GM23338 (cell line): ENCODE measurements at places on chromosomes 6 and 20. TPM values are rescaled to one million over a fixed set of nuclear protein-coding genes. Genes with fewer than 3 reads are reported as not detected.
A peak's percentile ranks its signal among the peaks of the same experiment; 100 is the strongest.

DNA sequence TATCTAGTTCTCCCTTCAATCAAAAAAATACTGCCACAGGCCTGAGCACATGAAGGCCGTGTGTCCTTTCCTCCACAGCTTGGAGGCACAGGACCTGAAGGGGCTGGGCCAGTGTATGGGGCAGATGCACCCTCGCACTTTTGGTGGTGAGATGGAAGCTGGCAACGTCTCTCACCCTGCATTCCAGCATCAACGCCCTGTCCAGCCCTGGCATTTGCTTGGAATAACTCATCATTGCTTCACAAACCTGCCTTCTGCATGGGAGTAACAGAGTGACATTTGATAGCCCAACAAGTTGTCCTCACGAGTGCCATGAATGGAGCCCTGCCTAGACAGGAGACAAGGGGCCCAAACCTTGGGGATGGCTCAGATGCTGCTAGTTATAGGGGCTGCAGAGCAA lies 257.9 kb downstream of the SMOC2 start:
- no peak for DNase-seq
- no peak overlapping the region for H3K27ac ChIP-seq
- peaks cover 10% of the 10 kb centered on the region; the same call in 1 of the 2 replicates for H3K4me1 ChIP-seq
- H3K36me3 ChIP-seq: no peaks in the 10 kb centered on the region
- no peak overlapping the region for H3K4me3 ChIP-seq

The FGD2 gene
- polyA plus RNA-seq: 0.13 and 0.16 TPM in 2 replicates

DNA sequence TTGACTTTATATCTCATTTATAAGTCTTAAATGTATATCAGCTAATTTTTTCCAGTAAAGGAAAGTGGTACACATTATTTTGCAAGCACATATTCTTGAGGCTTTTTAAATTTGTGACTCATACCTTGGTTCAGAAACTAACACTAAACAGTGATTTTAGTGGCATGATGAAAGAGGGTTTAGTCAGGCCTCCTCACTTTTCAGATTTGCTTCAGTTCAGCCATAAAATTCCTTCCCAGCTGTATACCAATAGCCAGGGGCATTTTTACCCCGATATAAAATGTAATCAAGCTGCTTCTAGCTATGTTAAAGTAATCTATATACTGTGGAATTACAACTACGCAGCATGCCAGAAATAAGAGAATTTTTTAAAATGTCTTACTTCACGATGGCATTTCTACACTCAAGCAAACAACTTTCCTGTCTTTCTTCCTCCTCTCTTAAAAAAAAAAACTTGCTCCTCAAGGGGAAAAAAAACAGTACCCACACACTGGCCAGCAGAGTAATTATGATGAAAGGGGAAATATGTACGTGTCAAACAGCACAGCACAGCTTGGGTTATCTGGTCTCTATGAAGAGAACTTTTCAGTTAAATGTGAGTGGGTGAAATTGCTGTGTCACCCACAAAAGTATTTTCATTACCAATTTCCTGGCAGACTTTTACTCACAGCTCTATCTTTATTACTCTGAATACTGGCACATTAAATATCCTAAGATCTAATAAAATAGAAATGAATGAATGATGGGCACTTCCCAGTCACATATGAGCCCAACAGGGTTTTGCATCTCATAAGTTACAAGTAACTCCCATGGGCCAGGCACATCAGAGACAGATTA lies 244.8 kb upstream of the TENT5A start:
- no peak overlapping the region for H3K27ac ChIP-seq
- H3K36me3 ChIP-seq: no peaks in the 10 kb centered on the region
- DNase-seq: no peak
- peaks cover 6% of the 10 kb centered on the region; the same call in 1 of the 2 replicates for H3K4me1 ChIP-seq
- H3K4me3 ChIP-seq: no peak overlapping the region

GRCh38 chr6:16332175-16332542 lies 93.8 kb downstream of the GMPR start:
- no peaks in the 10 kb centered on the region for H3K27me3 ChIP-seq
- no peaks in the 10 kb centered on the region; the same call in 1 of the 2 replicates for H3K4me1 ChIP-seq
- DNase-seq: peak; percentile 94
- H3K27ac ChIP-seq: peak overlapping the region; percentile 72; the same call in 1 of the 2 replicates
- no peaks in the 10 kb centered on the region for H3K36me3 ChIP-seq
- no peak overlapping the region for H3K4me3 ChIP-seq

- no peak for DNase-seq
- H3K36me3 ChIP-seq: no peaks in the 10 kb centered on the region
- no peaks in the 10 kb centered on the region for H3K27me3 ChIP-seq
- no peak overlapping the region for H3K27ac ChIP-seq
Measured at GRCh38 chr6:135921188-135921587, 69.7 kb downstream of the PDE7B start.

- DNase-seq: no peak
- peaks cover 28% of the 10 kb centered on the region for H3K4me1 ChIP-seq
- no peak overlapping the region for H3K4me3 ChIP-seq
- no peaks in the 10 kb centered on the region for H3K36me3 ChIP-seq
- no peak overlapping the region for H3K27ac ChIP-seq
Measured at GRCh38 chr6:114579486-114579885, 236.7 kb upstream of the HS3ST5 start.

DNA sequence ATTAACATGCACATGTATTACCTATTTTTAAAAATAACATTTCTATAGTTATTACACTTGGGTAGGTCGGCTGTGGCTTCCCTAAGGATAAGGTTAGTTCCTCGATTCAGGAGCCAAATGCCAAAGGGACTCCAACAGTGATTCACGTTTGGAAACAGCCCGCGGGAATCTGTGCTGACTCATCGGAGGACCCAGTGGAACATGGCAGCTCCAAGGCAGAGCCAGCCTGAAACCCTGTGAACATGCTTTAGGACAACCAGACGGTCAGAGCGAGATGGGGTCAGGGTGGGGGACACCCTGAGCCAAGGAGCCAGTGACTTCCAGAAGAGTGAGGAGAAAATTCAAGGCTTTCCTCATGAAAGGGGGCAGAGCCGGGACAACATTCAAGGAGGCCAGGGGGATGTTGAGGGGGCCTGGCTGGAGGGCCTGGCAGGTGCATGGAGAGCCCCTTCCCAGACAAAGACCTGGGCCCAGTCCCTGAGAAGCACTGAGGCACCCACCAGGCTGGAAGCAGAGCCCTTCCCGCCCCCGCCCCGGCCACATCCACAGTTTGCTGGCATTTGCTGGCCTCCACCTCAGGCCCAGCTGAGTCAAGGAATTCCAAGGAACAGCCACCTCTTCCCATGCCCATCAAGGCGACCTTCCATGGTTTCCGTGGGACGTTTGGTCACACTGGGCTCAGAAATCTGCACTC lies 133.2 kb downstream of the SNX5 start:
- H3K4me3 ChIP-seq: no peak overlapping the region
- H3K27me3 ChIP-seq: no peaks in the 10 kb centered on the region
- no peak overlapping the region for H3K27ac ChIP-seq

The RBCK1 gene
- 46.5 and 52.6 TPM in 2 replicates for polyA plus RNA-seq

GRCh38 chr6:107871976-107872375 lies 47.9 kb upstream of the SCML4 start:
- no peak overlapping the region for H3K27ac ChIP-seq
- no peak for DNase-seq

- H3K4me1 ChIP-seq: 0 out of 2 replicates have a peak, but pooled peaks cover 5% of the 10 kb centered on the region
- no peak for DNase-seq
- H3K36me3 ChIP-seq: no peaks in the 10 kb centered on the region
- no peak overlapping the region for H3K27ac ChIP-seq
- H3K27me3 ChIP-seq: no peaks in the 10 kb centered on the region
Measured at GRCh38 chr20:57429580-57430200, 38.5 kb downstream of the RBM38 start.

DNA sequence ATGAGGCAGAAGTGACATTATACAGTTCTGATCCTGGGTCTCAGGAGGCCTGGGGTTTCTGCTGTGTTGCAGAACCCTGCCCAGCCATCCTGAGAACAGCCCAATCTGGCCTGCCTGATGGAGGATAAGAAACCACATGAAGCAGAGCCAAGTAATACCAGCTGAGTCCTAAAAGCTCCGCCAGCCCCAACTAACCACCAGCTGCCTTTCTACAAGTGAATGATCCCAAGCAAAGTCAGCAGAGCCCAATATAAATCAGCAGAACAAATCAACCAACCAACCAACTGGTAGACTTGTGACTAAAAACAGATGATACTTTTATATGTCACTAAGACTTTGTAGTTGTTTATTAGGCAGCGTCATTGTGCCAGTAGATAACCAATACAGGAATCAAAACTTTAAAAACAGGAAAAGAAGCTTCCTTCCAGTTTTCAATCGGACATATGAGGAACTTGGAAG lies 52.1 kb downstream of the SNX5 start:
- H3K4me3 ChIP-seq: no peak overlapping the region
- no peaks in the 10 kb centered on the region for H3K27me3 ChIP-seq
- no peak overlapping the region for H3K27ac ChIP-seq

DNA sequence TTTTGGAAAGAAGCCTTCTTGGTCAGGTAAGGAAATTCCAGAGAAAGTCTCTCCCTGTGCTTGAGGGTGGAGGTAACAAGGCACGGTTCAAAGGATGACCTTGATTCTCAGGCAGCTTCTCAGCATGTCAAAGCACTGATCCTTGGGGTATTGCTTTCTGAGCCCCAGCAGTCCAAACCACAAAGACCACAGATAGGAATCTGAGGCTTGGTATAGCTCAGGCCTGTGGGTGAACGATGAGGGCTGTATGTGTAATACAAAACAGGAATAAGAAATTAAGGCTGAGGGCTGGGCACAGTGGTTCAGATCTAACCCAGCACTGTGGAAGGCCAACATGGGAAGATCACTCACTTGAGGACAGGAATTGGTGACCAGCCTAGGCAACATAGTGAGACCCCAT lies 70.2 kb upstream of the SLC22A1 start:
- no peak overlapping the region for H3K27ac ChIP-seq
- H3K4me3 ChIP-seq: no peak overlapping the region
- no peak for DNase-seq
- no peaks in the 10 kb centered on the region for H3K27me3 ChIP-seq
- H3K4me1 ChIP-seq: no peaks in the 10 kb centered on the region
- H3K36me3 ChIP-seq: peaks cover 46% of the 10 kb centered on the region

DNA sequence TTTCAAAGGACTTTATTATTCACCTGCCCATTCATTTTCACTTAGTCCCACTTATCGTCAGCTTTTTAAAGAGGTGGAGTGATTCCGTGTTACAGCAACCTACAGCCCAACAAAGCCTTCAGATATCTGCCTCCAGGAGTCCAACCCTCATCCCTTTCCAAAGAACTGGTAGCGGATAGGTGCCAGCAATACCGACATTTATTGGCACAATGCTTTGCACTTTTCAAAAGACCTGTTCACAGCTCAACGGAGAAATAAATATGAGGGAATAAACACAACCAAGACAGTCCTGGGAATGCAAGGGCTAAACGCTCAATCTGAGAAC lies 819 bp upstream of the MTRF1L start:
- H3K4me3 ChIP-seq: peak overlapping the region; percentile 93
- H3K27ac ChIP-seq: peak overlapping the region; percentile 85
- no peaks in the 10 kb centered on the region for H3K27me3 ChIP-seq
- DNase-seq: peak; percentile 21
- peaks cover 10% of the 10 kb centered on the region for H3K4me1 ChIP-seq

The FRK gene
- polyA plus RNA-seq: 0.05 and 0.06 TPM in 2 replicates

DNA sequence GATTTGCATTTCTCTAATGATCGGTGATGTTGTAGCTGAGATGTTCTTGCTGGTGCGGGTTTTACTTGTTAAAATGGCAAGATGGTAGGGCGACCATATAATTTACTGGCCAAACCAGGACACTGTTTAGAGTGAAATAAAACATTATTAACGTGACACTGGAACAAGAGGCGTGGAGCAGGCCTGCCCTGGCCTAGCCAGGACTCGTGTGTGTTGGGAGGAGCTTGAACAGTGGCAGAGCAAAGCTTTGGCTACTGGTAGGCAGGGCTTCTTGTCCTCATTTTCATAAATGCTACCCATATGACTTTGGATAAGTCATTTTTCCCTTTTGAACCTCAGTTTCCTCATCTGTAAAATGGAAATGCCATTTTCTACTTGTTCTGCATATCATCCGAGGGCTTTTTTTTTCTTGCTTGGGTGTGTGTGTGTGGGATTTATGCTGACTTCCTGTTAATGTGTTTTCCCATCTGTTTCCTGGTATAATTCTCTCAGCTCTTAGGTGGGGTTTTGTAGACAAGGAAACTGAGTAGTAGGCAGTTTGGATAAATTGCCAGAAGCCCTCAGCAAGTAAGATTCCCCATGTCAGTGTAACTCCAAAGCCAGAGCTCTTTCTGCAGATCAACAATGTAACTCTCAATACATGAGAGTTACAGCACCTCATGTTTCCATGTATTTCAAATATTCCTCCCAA lies 81.7 kb downstream of the TOX2 start:
- H3K27ac ChIP-seq: no peak overlapping the region
- no peaks in the 10 kb centered on the region for H3K4me1 ChIP-seq
- H3K4me3 ChIP-seq: no peak overlapping the region
- no peaks in the 10 kb centered on the region for H3K36me3 ChIP-seq

DNA sequence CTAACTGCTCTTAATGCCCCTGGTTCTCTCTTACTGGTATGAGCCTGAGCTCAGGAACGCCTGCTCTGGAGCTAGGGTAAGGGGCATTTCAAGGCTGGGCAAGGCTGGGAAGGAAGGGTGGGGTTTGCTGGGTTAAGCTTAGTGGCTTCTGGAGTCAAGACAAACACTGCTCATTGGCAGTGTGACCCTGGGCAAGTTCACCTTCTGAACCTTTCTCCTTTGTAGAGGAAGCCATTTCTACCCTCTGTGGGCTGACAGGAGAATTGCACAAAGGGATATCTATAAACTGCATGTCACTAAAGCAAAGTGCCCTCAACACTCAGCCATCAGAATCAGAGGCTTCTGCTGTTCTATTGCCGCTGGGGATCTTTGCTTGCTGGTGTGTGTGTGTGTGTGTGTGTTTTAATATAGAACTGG lies 20.3 kb upstream of the LRRN4 start:
- peaks cover 10% of the 10 kb centered on the region; the same call in 1 of the 2 replicates for H3K36me3 ChIP-seq
- DNase-seq: peak; percentile 41
- no peaks in the 10 kb centered on the region for H3K4me1 ChIP-seq
- no peak overlapping the region for H3K27ac ChIP-seq

The COL11A2 gene
- 1.6 and 2.2 TPM in 2 replicates for polyA plus RNA-seq

DNA sequence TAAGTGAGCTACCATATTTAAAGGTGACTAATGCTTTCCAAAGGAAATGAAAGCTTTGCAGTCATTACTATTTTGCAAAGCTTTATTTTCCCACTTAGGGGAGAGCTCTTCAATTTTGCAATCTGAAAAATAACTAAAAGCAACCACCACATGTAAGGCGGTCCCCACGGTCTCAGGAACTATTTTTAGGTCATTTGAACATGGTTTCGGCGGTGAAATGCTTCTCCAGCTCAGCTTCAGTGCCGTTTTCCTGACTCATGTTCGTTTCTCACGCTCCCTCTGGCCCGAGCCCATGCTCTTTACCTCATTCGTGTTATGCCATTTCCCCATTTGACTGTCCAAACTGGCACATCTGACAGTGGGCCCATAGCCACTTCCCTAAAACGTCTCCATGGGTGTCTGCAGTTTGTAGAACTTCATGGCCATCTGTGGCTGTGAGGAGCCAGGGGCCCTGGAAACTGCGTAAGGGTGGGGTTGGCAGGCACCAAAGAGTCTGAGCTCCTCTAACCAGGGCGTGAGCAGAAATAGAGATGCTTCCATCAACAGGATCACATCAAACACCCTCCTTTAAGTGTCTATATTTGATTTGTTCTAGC lies 46.5 kb downstream of the ADTRP start:
- no peak overlapping the region for H3K4me3 ChIP-seq
- no peak for DNase-seq
- no peaks in the 10 kb centered on the region for H3K27me3 ChIP-seq
- H3K27ac ChIP-seq: no peak overlapping the region
- H3K4me1 ChIP-seq: no peaks in the 10 kb centered on the region

GRCh38 chr6:141264101-141264500 lies 868.6 kb upstream of the GJE1 start:
- no peak overlapping the region for H3K27ac ChIP-seq
- H3K27me3 ChIP-seq: no peaks in the 10 kb centered on the region
- no peak overlapping the region for H3K4me3 ChIP-seq
- no peaks in the 10 kb centered on the region for H3K36me3 ChIP-seq

The BANF2 gene
- not detected in 2 replicates for polyA plus RNA-seq

The SPATA25 gene
- polyA plus RNA-seq: 0.50 TPM in 1 of 2 replicates, not detected in the other
